ENCODE measurements at places on chromosomes 13 and 19.

GRCh38 chr13:110044551-110045111 is 258.2 kb upstream of the IRS2 start:
- DNase-seq = no peak

DNA sequence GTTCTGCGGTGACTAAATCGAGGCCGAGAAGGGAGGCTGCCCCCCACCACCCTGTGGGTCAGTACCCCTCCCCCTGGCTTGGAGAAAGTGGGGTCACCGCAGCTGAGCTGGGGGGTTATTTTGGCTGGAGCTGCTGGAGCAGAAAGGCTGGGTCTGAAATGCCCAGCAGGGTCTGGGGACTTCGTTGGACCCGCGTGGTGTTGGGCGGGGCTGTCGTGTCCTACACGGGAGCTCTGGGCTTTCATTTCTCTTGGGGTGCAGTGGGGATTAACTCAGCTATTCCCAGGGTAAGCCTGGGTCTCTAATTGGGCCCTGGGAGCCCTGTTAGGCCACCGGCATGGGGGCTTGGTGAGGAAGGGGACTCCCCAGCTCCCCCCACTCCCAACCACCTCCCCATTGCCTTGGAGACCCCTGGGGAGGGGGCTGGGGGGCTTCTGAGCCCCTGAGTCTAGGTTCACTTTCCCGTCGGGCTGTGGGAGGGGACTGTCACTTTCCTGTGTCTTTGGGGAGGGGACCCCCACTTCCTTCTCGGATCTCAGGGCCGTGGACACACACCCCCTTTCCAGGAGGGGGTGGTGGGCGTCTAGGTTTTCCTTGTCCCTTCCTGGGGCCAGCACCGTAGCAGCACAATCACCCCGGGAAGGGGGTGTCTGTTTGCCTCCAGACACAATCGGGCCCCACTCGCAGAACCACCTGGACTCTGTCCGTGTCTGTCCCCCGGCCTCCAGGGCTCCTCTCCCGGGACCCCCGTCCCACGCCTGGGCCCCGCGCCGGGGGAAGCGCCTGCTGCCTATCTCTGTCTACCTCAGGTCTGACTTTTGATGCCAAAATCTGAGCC is 10.2 kb upstream of the WDR18 start:
- DNase-seq = no peak

DNA sequence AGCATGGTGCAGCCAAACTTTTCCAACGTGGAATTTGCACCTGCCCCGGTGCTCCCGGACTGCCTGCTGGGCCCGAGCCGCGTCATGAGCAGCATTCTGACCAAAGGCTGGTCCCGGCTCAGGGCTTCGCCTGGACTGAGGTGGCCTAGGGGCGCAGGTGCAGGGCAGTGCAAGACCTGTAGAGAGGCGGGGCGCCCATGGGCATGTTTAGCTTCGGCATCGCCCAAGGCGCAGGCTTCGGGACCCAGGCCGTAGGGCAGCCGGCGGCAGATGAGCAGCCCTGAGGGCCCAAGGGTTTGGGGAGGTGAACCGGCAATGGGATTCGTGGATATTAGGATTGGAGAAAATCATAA is 23.8 kb downstream of the LRFN3 start:
- DNase-seq = no peak

GRCh38 chr13:106078191-106078590 is 457.3 kb downstream of the EFNB2 start:
- no peak for DNase-seq

DNA sequence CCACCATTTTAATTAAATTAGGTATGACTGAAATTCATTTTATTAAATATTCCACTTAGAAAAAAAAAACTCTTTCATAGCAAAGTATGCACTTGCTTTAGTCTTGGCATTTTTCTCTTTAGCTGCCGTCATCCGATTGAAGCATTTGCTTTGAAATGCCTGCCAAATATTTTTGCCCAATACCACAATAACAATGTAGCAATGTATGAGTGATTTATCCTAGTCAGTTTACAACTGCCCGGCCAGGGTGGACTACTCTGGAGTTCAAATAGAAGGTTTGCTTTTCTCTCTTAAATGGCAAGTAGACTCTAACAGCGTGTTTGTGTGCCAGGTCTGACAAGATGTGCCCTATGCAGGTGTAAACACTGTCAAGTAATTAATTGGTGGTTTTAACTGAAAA is 675.3 kb upstream of the SGCG start:
- no peak for DNase-seq

GRCh38 chr13:91123456-91124127 is 223.9 kb upstream of the MIR17HG start:
- DNase-seq = no peak

GRCh38 chr13:54657588-54657987 is 1629.0 kb downstream of the OLFM4 start:
- DNase-seq = no peak

DNA sequence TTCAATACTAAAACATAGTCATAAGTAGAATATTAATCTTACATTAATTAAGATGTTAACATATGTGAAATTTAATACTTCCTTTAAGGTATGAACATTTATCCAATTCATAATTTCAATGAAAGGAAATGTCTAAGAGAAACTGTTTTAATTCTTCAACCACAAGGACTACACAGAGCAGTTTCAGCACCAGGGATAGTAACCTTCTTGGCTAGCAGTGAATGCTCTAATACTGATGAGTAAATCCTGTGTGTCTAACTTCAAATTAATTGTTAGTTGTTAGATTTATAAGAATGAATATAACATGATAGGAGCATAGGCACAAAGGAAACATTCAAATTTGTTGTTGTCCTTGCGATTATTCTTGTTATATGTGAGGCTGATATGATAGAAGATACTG is 15.6 kb upstream of the NBEA start:
- no peak for DNase-seq

- no peak for DNase-seq
Observed at GRCh38 chr13:75960538-75960994, 324.4 kb downstream of the LMO7 start.

- no peak for DNase-seq
Observed at GRCh38 chr19:34325181-34325580, 39.8 kb upstream of the GPI start.

- DNase-seq = no peak
Observed at GRCh38 chr13:28794396-28794795, 25.7 kb upstream of the MTUS2 start.

GRCh38 chr19:11281356-11282049 is 14.5 kb upstream of the TSPAN16 start:
- DNase-seq = no peak

DNA sequence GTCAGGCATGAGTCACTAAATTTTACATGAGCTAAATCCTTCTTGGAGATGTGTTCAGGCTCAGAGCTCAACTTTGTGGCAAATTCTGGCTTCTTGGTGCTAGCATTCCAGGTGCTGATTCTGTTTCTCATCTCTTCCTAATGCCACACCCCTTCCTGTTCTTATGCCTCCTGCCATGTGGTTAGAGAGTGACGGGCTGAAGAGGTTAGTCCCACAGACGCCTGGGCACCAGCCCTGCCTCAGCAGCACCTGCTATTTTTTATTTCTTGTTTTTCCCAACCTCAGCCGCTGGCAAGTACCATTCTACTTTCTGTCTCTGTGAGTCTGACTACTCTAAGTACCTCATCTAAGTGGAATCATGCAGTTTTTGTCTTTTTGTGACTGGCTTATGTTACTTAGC is 329.5 kb downstream of the KCNRG start:
- no peak for DNase-seq

DNA sequence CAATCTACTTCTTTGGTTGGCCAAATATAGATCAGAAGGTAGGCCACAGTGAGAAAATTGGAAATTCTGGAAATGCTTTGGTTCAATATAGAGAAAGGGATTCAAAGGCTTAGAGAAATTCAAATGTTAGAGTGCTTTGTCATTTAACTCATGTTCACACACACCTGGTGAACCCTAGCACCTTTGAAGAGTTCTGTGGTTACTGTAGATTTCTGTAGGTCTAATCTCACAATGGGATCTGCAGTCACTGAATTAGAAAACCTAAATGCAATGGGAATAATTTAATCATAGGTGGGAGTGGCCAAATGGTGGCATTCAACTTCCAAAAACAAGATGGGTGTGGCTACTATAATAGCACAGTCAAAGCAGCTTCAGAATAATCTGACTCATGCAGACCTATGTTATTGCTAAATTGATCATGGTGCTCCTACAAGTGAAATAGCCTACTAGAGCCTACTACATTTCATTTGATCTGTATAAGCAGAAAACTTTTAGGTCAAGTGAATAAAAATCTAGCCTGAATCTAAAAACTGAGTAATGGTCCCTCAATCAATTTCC is 1152.9 kb downstream of the PCDH9 start:
- no peak for DNase-seq

GRCh38 chr13:88718781-88719180 is 1047.6 kb downstream of the SLITRK5 start:
- DNase-seq = no peak

- no peak for DNase-seq
Observed at GRCh38 chr19:46209472-46209871, 20.1 kb upstream of the IGFL1 start.

DNA sequence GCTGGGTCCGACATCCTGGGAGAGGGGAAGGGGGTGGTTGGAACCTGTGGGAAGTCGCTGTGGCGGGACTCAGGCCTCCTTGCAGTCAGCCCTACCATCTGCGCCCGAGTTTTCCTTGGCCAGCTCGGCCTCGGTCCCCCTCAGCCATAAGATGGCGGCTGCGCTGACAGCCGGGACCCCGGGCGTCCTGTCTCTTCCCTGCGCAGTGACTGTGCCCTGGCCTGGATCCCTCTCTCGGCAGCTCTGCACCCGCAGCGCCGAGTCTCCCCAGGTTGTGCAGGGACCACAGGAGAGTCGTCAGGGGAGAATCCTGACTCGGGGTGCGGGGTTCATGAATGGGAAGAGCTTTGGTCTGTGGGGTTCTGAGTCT is 345 bp downstream of the ZNF257 start:
- peak; percentile 12 for DNase-seq

GRCh38 chr13:30797847-30798535 is 62.6 kb downstream of the ALOX5AP start:
- DNase-seq = no peak

- DNase-seq = peak; percentile 30
Observed at GRCh38 chr19:46728693-46729339, 11.9 kb upstream of the PRKD2 start.

- DNase-seq = no peak
Observed at GRCh38 chr19:35266520-35267352, 2.0 kb upstream of the USF2 start.

DNA sequence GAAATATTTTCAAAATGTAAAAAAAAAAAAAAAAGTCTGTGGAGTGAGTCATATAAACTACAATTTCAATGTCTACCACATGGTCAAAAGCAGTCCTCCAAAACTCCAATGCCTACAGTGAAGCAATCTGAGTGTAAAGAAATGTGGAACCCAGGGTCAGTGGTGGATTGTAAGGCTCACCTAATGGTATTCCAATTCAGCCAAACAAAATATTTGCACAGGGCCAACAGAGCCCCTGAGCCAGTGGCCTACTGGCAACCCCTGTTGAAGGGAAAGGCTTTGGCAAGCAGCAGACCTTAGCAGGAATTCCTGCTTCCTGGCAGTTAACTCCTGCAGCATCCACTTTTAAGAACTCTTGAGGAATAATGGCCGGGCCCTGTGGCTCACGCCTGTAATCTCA is 3.4 kb downstream of the DNMT1 start:
- no peak for DNase-seq

DNA sequence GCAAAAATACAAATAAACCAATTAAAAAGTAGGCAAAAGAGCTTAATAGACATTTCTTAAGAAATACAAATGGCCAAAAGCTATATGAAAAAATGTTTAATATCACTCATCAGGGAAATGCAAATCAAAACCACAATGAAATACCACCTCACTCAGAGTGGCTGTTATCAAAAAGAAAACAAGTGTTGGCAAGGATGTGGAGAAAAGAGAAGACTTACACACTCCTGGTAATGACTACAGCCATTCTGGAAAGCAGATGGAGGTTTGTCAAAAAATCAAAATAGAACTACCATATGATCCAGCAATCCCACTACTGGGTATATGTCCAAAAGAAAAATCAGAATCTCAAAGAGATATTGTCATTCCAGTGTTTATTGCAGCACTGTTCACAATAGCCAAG is 223.5 kb upstream of the SLC10A2 start:
- no peak for DNase-seq

DNA sequence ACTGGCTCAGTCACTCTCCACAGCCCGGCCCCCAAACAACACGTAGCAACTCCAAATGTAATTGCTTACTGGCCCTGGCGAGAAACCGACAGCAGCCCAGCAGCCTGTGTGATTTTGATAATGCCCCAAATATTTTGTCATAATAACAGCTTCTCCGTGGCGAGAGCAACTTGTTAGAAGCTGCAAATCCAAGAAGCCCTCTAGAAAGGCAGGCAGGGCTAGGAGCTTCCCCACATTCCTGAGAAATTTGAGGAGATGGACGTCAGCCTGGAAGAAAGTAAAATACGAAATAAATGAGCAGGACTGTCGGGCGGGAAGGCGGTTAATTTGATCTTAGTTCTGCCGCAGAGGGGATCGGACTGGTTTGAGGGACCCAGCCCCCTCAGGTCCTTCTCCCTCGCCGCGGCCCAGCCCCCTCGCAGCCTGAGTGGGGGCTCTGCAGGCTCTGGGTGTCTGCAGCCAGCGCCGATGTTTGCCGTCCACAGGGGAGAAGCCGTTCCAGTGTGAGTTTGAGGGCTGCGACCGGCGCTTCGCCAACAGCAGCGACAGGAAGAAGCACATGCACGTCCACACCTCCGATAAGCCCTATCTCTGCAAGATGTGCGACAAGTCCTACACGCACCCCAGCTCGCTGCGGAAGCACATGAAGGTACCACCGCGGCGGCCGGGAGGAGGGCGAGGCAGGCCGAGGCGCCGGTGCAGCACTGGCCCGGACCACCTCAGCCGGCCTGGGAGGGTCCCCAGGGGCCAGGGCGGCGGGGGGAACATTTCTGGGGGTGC is 3.1 kb downstream of the ZIC2 start:
- DNase-seq = peak; percentile 37

DNA sequence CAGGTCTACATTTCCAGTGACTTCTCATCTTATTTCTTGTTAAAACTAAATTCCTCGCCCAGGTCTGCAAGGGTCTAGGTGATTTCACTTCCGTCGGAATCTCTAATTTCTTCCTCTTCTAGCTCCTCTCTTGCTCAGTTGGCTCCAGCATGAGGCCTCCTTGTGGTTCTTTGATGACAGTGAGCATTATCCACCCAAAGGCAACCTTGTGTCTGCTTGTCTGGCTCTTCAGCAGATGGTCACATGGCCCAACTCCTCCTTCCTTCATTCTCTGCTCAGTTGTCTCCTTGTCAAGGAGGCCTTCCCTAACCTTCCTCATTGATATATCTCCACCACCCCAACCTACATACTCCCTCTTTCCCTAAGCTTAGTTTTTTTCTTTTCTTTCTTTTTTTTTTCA is 1391.4 kb downstream of the EFNB2 start:
- no peak for DNase-seq

Measured in G401 (cell line).